ENCODE measurements at places on chromosomes 11 and 22.
A peak's percentile ranks its signal among the peaks of the same experiment; 100 is the strongest.

- no peak for DNase-seq
- H3K36me3 ChIP-seq, result no peaks in the 10 kb centered on the region
- no peak overlapping the region for H3K4me3 ChIP-seq
- no peaks in the 10 kb centered on the region for H3K4me1 ChIP-seq
Measured at GRCh38 chr11:105923807-105924206, 98.2 kb downstream of the MSANTD4 start.

- no peaks in the 10 kb centered on the region for H3K27me3 ChIP-seq
- peaks cover 19% of the 10 kb centered on the region for H3K4me1 ChIP-seq
- no peak overlapping the region for H3K4me3 ChIP-seq
Measured at GRCh38 chr22:18048441-18048898, 24.1 kb upstream of the MICAL3 start.

DNA sequence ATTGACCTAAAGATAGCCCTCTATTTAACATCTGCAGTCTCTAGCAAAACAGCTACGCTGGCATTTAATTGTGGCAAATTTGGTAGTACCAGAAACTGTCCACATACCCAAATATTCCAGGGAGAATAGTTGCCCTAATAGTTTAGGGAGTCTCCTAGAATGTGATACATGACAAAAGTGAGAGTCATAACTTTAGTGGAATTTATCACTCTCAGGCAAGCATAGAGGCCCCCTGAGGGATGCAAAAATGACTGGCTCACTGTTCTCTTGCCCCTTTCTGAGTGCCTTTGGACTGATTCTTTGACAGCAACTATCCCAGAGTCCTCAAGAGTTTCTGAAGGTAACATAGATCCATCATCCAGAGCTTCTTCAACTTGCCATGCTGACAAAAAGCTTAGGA is 2.3 kb upstream of the OR51B4 start:
- H3K27ac ChIP-seq, result no peak overlapping the region
- no peaks in the 10 kb centered on the region for H3K4me1 ChIP-seq
- no peak for DNase-seq

DNA sequence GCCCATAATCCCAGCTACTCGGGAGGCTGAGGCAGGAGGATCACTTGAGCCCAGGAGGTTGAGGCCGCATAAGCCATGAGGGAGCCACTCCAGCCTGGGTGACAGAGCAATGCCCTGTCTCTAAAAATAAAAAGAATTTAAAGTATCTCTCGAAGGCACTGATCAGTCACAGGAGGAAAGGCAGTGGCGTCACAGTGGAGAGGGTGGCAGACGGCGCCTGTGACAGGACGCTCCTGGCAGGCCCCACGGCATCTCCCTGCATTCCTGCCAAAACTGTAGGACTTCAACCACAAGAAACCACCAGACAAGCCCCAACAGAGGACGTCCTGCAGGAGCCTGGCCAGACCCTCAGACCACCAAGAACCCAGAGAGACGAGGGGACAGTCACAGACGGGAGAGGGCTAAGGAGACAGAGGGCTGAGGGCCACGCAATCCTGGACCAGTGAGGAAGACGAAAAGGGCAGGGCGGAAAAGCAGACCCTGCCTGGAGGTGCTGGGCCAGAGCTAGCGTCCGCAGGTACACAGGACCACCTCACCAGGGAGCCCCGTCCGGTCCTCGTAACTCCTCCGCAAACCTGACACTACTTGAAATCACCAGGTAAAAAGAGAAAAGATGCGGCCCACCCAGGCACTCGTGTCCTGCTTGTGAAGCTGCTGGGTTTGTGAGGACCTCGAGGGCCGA is 5.9 kb downstream of the RNH1 start:
- no peaks in the 10 kb centered on the region for H3K27me3 ChIP-seq
- no peaks in the 10 kb centered on the region for H3K36me3 ChIP-seq
- H3K4me1 ChIP-seq, result peaks cover 22% of the 10 kb centered on the region
- H3K4me3 ChIP-seq, result no peak overlapping the region
- H3K27ac ChIP-seq, result no peak overlapping the region

DNA sequence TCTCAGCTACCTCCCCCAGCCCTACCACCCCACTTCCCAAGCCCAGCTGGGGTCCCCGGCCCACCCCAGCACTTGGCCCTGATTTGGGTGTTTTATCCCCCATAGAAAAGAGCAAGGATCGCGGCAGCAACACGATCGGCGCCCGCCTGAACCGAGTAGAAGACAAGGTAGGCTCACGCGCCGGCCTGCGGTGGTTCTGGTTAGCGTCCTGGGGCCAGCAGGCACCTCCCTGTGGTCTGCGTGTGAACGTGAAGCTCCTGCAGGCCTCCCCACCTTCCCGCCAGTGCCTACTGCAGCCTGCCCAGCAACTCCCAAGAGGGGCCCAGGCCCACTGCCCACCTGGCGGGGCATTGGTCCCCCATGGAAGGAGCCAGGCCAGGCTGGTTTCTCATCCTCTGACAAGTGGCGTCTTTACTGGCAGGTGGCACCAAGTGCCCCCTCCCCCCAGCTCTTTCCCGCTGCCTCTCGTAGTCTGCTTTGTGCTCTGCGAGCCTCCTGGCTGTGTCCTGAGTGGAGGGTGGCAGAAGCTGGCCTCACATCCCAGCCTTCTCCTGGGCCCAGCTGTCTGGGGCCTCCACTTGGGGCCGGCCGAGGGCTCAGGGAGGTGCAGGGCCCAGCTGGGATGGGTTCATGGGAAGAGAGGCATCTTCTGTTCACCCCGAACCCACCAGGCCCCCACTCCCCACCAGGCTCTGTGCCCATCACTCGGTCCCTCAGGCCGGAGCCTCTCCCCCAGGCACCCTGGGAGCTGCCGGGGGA is 78.3 kb upstream of the KCNQ1OT1 start:
- peak overlapping the region; percentile 90 for H3K27ac ChIP-seq
- peaks cover 40% of the 10 kb centered on the region for H3K4me1 ChIP-seq
- H3K27me3 ChIP-seq, result no peaks in the 10 kb centered on the region
- H3K4me3 ChIP-seq, result no peak overlapping the region
- H3K36me3 ChIP-seq, result no peaks in the 10 kb centered on the region

DNA sequence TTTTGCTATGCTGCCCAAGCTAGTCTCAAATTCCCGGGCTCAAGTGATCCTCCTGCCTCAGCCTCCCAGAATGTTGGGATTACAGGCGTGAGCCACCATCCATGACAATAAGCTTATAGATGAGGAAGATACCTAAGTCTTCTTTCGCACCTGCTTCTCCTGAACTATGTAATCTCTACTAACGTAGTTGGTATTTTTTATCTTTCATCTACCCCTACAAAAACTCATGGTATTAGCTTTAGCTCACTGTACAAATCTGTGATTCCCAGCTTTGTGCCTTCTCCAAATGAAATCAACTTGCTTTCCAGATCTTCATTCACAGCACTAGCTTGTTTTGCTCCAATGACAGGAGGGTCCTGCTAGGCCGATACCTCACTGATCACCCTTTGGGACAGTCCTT is 36.4 kb downstream of the PI4KA start:
- no peak overlapping the region for H3K27ac ChIP-seq
- no peak for DNase-seq
- no peaks in the 10 kb centered on the region for H3K4me1 ChIP-seq
- H3K4me3 ChIP-seq, result no peak overlapping the region

- H3K4me3 ChIP-seq, result no peak within 1 kb of the TSS
- no peak within 1 kb of the TSS for H3K27ac ChIP-seq
- H3K4me1 ChIP-seq, result peaks cover 12% of the 10 kb centered on the region
- DNase-seq, result no peak
- H3K36me3 ChIP-seq, result no peaks in the 10 kb centered on the region
Measured at GRCh38 chr11:64339754-64340408, at the start of gene CCDC88B. Gene CCDC88B, plus strand, starts transcription at chr11:64340204. Its CDS starts 63 bp downstream, at chr11:64340267.

GRCh38 chr11:109317726-109318125 is 104.3 kb upstream of the C11orf87 start:
- no peaks in the 10 kb centered on the region for H3K4me1 ChIP-seq
- H3K4me3 ChIP-seq, result no peak overlapping the region
- H3K27ac ChIP-seq, result no peak overlapping the region
- no peak for DNase-seq
- H3K36me3 ChIP-seq, result no peaks in the 10 kb centered on the region

- no peaks in the 10 kb centered on the region for H3K27me3 ChIP-seq
- H3K36me3 ChIP-seq, result no peaks in the 10 kb centered on the region
- DNase-seq, result peak; percentile 10
- H3K27ac ChIP-seq, result no peak overlapping the region
Measured at GRCh38 chr11:134560066-134560465, 148.0 kb upstream of the B3GAT1 start.

- H3K4me1 ChIP-seq, result no peaks in the 10 kb centered on the region
- no peak overlapping the region for H3K4me3 ChIP-seq
- DNase-seq, result no peak
- H3K27me3 ChIP-seq, result no peaks in the 10 kb centered on the region
- no peaks in the 10 kb centered on the region for H3K36me3 ChIP-seq
Measured at GRCh38 chr11:105719073-105719822, 109.4 kb downstream of the GRIA4 start.

DNA sequence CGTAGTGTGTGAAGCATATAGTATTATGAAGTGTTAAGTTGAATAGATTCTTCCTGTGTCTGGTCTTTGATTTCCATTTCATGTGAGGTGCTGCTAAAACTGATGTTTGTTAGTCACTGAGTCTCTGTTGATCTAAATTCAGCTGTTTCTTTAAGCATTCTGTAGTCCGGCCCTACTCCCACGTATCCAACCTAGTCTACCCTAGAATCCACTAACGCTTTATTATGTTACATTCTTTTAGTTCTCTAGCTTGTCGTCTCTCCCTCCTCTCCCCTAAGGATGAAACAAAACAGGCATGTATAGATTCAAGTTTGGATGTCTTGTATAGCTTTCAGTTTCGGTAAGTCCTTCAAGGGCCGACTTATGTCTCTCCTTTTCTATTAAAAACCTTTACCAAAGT is 4.1 kb downstream of the WEE1 start:
- no peaks in the 10 kb centered on the region for H3K36me3 ChIP-seq
- no peaks in the 10 kb centered on the region for H3K27me3 ChIP-seq
- DNase-seq, result no peak
- no peak overlapping the region for H3K4me3 ChIP-seq

GRCh38 chr22:25976356-25976755 is 192.9 kb upstream of the SEZ6L start:
- H3K27ac ChIP-seq, result no peak overlapping the region
- H3K36me3 ChIP-seq, result no peaks in the 10 kb centered on the region
- H3K4me3 ChIP-seq, result no peak overlapping the region
- DNase-seq, result no peak
- H3K4me1 ChIP-seq, result no peaks in the 10 kb centered on the region
- no peaks in the 10 kb centered on the region for H3K27me3 ChIP-seq

All from testis (tissue), 5 donors.